ENCODE measurements at places on chromosomes 6 and 20. TPM values are rescaled to one million over a fixed set of nuclear protein-coding genes. Genes with fewer than 3 reads are reported as not detected.

Gene HCRTR2
- not detected for total RNA-seq

DNA sequence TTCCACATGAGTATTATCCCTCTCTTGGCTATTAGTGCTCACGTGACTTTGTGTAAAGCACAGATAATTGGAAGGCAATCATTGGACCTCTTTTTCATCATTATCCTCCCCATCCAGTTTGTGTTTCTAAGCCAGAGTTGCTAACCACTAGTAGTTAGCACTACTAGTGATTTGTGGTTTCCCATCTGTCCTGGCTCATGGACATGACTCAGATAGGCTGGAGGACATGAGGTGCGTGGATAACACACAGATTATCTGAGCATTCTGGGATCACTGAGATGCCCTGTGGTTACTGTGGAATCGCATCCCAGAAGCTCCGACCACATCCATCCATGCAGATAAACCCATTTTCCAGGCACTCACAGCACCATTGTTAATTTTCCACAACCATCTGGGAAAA, 123.8 kb upstream of the NAA20 start:
- no peak for DNase-seq

DNA sequence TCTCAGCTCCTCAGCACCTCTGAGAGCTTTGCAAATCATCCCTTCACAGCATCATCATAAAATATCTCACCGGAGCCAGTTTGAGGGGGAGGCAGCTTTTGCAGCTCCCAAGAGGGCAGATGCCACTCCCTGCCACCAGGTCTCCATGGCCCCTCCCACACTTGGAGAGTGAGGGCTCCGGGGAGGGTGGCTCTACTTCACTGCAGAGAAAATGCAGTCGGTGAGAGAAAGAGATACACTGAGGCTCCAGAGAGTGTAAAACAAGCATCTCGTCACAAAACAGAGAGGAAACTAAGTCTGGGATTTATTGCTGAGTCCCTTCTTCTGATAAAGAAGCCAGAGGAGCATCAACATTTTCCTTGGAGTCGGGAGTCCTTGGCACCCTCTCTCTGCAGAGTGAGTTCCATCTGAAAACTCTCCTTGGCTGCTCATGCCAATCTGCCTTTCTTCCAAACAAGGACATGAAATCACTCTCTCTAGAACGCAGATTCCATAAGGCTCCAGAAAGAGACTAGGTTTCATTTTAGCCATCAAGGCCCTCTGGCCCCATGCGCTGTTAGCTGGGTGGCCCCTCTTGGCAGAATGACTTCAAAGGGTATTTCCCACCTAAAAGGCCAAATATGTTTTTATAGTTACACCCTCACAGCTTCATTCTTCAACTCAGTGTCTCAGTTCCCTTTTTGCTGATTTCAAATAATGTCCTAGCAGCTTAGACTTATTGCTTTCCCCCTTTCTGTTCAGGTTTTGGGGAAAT, 70.6 kb upstream of the F13A1 start:
- no peak for DNase-seq

DNA sequence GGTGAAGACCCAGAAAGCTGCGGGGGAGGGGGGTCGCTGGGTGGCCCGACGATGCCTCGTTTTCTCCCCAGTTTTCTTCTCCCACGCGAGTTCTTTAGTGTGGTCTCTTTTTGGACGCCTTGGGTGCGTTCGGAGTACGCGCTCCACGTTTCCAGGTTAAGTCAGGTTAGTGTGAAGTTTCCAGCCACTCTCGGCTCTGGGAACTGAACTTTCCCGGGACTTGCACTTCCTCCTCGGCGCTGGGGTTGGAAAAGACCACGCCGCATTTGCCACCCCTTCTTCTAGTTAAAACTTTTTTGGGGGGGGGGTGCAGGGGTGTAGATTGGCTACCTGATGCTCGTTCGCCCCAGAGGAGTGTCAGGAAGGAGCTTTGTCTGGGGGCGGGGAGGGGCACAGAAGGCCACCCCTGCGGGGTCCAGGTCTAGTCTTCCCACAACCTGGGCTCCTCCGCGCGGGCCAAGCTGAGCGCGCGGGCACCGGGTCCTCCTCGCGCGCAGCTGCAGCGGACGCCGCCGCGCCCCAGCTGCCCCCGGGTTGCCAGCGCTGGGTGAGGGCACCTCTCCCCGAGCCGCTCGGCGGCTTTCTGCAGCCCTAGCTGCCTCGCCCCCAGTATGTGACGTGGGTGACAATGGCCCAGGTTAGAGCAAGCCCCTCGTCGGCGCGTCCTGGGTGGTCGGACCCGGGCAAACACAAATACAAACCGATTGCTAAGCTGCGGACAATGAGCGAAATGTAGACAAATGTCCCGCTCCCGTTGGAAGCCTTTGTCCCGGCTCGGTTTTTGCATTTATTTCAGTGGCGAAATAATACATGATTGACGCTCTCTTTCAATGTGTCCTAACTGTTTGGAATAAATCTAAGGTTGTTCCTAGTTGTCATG, 1.7 kb upstream of the NKX2-2 start:
- DNase-seq = no peak

GRCh38 chr6:79498842-79499241, 38.4 kb downstream of the LCA5 start:
- DNase-seq = no peak
